ENCODE measurements at places on chromosomes 13 and 19.
A peak's percentile ranks its signal among the peaks of the same experiment; 100 is the strongest.

- DNase-seq: no peak
These were observed 455.7 kb downstream of the FGF9 start for GRCh38 chr13:22126433-22127021.

- DNase-seq: no peak
These were observed 501.3 kb downstream of the EFNB2 start for GRCh38 chr13:106034201-106034600.

DNA sequence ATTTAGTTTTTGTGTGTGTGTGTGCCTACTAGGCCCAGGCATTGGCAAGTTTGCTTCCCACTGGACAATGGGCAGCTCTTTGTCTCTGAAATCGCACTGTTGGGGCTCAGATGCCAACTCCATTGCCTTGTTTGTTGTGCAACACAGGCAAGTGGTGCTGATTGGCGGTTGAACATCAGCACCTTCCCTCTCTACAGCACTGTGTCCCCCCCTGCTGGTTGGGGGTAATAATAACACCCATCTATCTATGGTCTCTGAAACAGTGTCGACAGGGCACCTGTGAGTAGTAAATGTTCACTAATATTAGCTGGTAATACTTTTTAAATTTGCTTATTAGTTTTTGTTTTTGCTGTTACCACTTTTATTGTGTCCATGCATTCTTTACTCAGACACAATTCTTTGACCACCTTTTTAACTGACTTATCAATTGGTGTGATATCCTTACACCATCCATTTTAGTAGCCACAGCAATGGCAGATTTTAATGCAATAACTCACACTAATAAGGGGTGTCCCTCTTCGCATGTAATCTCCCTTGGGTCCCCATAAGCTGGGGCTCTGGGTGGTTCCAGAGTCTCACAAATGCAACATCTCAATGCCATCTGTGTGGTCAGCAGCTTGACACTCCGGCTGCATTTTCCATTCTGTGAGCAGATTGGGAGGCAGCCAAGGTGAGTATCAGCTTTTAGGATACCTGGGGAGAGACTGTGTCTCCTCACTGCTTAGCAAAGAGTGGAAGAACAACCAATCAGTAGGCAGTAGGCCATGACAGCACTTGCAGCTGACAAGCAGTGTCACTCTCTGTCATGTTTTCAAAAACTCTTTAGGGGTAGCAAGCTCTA lies 47.7 kb upstream of the UQCRFS1 start:
- DNase-seq: peak; percentile 24

DNA sequence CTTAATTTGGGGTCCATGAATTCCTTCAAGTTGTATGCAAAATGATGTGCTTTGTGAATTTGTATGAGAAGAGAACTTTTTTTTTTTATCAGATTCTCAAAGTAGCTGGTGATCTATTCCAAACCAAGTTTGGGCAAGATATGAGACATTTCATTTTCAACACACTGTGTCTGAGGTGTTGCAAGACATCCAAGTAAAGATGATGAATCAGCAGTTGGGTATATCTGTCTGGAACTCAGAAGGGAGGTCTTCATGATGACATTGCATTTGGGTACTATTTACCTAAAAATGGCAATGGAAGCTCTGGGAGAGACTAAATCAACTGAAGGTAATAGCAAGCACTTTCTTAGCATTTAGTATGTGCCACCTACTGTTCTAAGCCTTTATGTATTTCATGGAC lies 2.8 kb downstream of the FAM124A start:
- DNase-seq: no peak

DNA sequence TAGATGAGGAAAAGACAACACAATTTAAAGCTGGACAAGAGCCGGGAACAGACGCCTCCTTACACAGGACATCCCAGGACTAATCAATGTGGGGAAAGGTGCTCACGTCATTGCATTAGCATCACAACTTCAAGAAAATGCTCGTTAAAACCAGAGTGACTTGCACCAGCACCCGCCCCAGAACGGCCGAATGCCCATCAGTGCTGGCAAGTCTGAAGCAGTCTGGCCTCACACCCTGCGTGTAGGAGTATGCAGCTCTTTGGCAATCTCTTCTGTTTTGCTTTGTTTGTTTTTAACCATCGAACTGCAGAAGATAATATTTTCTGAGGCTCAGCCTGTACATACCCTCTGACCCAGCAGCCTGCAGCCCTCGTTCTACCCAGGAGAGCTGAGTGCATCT lies 44.8 kb upstream of the LDLR start:
- no peak for DNase-seq

- peak; percentile 60 for DNase-seq
These were observed 6.7 kb upstream of the ZNF761 start for GRCh38 chr19:53424968-53425597.

DNA sequence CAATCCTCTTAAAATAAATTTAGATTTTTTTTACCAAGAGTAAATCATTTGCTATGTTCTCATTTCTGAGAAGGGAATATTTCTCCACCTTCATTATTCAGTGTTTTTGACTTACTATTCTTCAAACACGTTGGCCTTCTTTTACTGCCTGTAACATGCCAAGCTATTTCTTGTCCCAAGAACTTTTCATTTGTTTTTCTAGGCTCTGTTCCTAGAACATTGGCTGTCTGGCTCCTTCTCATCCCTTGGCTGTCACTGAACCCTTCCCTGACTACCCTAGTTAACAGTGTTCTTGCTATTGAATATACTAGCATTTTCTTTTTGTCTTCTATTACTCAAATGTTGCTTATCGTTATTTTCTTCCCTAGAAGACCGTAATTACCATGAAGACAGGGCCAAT lies 248.1 kb downstream of the ITGBL1 start:
- no peak for DNase-seq

DNA sequence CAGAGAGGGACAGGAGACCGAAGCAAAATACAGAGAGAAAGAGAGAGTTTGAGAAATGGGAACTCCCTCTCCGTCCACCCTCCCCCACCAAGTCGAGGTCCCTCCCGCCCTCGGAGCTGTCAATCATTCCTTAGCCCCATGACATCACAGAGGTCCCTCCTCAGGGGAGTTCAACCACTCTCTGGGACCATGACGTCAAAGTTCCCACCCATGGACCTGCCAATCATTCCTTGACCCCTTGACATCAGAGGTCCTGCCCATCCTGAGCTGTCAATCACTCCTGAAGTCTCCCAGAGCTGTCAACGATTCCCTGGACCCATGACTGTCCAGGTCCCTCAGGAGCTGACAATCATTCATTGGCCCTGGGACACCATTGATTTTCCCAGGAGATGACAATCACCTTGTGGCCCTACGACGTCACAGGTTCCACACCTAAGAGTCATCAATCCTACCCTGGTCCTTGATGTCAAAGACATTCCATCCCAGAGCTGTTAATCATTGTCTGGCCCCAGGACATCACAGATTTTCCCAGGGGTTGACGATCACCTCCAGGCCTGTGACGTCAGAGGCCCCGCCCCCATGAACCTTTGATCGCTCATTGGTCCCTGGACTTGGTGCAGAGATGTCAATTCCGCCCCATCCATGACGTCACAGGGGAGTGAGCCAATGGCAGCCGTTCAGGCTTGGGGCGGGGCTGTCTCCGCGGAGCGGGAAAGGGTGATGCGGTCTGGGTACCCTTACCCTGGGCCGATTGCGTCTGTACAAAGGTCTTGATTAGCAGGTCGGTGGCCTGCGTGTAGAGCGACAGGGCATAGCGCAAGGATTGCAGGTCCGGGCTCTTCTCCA lies 61.7 kb downstream of the COLGALT1 start:
- DNase-seq: no peak

Measured in kidney capillary endothelial cell (primary cell).